Brain pericyte (primary cell): ENCODE measurements at places on chromosomes 1 and 21.

- DNase-seq = no peak
Measured at GRCh38 chr1:101723415-101723814, 273.3 kb downstream of the OLFM3 start.

DNA sequence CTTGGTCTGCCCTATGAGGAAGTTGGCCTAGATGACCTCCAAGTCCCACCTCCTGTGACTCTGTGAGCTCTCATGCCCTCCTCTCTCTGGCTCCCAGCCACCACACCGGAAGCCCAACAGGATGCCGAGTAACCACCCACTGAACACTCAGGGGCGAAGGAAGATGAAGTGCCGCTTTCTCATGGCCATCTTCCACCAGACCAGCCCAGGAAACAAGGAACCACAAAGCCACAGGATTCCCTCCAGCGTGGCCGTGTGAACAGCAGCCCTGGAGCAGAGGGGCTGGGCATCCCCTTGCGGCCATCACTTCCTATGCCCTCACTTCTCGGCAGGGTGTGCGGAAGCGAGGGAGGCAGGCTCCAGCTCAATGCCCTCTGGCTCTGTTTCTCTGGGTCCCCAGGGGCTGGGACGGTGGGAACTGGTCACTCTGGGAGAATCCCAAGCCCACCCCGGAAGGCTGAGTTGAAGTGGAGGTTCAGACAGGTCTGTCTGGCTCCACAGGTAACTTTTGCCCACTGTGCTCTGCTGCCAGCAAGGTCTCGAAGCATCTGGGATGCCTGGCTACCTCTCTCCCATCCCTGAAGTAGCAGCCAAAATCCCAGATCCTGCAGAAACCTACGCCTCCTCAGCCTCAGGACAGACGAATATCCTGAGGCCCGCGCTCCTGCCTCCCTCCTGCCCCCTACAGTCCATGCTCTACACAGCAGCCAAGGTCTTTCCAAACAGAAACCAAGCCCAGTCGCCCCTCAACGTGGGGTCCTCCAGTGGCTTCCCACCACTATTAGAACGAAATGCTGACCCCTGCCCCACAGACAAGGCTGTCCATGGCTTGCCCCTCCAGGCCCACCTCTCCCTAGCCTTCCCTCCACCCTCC is 44.2 kb upstream of the ECE1 start:
- peak; percentile 86 for DNase-seq

- DNase-seq = no peak
Measured at GRCh38 chr1:3125078-3125477, 56.1 kb downstream of the PRDM16 start.

DNA sequence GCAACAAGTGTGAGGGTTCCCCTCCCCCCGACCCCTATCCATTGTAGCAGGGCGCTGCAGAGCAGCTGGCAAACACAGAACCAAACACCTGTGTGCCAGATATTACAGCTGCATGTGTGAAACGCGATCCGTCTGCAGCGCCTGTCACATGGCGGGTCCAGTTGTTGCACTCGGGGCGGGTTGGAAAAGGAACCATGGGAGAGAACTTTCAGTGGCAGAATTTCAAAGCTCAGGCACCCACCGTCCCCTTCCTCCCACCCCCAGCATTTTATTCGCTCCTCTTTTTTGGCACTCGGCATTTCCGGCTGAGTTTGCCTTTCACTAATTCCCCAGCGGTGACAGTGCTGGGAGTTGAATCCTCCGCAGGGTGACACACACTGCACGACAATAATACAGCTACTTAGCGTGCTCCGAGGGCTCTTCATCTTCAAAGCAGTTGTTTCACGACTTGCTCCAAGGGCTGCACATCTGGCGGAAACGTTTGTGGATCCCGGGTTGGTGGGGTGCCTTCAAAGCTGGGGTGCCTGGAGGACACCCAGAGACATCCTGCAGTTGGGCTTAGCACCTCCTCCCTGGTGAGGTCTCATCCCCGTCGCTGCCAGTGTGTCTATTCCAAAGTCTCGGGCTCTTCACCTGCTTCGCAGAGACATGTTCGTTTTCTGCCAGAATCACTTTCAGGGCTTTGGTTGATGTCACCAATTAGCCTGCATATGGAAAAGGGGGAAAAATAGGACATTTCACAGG is 180.7 kb downstream of the ZBTB18 start:
- DNase-seq = no peak

- DNase-seq = no peak
Measured at GRCh38 chr1:15028616-15029015, 124.9 kb upstream of the TMEM51 start.

- no peak for DNase-seq
Measured at GRCh38 chr1:55212349-55213150, 2.6 kb downstream of the USP24 start.

DNA sequence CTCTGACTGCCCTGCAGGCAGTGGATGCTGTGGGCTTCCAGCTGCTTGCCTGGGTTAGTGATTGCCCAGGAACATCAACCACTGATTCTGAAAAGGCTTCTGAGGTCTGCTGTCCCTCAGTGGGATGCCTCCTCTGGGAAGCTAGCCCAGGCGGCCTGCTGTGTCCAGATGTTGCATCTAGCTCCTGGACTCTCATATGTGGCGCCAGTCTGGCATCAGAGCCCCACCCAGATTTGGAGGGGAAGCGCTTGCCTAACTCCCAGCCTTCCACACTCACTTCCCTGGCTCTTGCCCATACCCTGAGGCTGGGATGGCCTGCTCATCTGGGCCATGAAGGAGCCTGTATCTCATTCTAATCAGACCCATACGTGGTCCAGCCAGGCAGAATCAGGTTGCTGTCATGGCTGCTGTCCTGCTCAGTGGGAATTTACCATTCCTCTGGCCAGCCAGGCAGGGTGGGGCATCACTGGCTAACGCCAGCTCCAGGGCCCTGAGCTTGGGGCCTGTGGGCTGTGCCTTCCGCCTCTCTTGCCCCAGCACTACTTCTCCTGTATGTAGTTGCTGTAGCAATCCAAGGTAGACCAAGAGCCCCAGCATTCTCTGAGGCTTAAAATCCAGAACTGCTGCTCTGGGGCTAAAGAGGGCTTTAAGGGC is 4.1 kb downstream of the CSF1 start:
- peak; percentile 56 for DNase-seq

GRCh38 chr1:69862906-69863305 is 295.2 kb downstream of the LRRC7 start:
- no peak for DNase-seq

DNA sequence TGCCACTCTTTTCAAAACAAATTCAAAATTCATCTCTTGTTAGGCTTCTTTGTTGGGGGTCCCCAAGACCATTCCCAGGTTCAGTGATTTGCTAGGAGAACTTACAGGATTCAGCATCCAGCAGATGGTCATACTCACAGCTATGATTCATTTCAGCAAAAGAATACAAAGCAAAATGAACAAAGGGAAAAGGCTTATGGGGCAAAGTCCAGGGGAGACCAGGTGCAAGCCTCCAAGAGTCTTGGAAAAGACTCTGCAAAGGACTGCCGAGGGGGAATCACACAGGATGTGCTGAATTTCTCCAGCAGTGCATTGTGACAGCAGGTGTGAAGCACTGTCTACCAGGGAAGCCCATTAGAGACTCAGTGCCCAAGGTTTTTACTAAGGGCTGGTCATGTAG is 7.3 kb downstream of the TRAF5 start:
- DNase-seq = no peak

GRCh38 chr1:76802094-76802493 is 65.2 kb upstream of the ST6GALNAC5 start:
- no peak for DNase-seq

DNA sequence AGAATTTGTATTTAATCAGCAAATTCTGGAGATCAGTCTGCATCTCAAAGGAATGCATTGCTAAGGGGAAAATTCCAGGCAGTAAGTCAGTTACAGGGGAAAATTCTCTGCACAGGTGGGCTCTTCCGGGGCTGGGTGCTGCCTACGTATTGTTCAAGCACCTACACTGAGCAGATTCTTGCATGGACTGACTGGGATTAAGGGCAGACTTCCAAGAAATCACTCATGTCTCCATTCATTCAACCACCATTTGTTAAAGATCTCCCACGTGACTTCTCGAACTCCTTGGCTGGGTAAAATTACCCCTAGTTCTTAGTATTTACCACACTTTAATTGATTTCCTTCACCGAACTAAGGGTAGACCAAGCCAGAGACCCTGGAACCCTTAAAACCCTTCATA is 28.2 kb upstream of the KCNE1 start:
- no peak for DNase-seq

DNA sequence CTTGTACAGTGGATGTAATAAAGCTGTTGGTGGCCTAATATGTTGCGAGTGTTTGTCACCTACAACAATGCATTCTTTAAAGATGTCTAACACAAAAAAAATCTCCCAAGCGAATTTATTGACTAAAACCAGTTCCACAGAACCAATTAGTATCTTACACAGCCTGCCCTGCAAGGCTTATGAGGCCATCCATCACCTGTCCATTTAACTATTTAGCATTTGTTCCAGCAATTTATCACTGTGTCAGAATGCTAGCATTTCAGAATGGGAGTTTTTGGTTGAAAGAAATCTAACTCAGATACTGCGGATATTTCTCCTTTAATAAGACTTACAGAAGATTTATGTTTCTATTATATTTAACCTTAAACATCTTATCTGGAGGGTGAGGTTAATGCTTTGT is 831.1 kb upstream of the PRMT6 start:
- DNase-seq = no peak

DNA sequence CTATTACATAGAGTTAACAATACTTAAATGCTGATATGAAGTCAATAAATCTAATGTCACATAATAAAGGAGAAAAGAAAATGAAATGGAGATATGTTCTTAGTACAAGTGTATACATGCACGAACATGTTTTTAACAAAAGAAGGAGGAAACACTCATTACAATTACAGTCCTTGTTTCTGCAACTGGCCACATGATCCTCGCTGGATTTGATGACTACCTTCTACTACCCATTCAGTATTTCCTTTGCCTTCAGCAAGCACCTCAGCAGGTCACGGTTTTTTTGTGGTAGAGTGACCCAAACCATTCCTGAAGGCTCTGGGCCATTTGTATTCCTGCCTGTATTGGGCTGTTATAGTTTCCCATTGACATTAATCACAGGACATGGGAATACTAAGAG is 172.8 kb upstream of the CXADR start:
- no peak for DNase-seq

DNA sequence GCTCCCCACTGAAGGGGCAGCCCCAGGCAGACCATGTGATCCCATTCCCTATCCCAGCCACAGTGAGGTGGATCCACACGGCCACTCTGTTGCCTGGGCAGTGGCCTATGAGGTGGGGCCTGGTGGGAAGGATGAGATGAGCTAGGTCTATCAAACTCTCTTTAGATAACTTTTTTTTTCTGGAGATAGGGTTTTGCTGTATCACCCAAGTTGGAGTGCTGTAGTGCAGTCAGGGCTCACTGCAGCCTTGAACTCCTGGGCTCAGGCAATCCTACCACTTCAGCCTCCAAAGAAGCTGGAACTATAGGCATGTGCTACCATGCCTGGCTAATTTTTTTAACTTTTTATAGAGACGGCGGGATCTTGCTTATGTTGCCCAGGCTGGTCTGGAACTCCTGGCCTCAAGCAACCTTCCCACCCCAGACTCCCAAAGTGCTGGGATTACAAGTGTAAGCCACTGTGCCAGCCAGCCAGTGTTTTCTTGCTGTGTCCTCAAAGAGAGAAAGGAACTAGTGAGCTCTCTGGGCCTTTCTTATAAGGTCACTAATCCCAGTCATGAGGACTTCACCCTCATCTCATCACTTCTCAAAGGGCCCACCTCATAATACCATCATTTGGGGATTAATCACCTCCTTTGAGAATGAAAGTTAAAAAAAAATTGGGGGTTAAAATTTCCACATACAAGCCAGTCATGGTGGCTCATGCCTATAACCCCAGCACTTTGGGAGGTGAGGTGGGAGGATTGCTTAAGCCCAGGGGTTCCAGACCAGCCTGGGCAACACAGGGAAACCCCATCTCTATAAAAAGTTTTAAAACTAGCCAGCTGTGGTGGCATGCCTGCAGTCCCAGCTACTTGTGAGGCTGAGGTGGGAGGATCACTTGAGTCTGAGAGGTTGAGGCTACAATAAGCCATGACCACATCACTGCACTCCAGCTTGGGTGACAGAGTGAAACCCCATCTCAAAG is 36.6 kb downstream of the H3-3A start:
- no peak for DNase-seq

GRCh38 chr1:23544444-23545389 is 13.7 kb upstream of the E2F2 start:
- no peak for DNase-seq

- peak; percentile 95 for DNase-seq
Measured at GRCh38 chr1:162856260-162856659, 4.7 kb downstream of the CCDC190 start.

- DNase-seq = no peak
Measured at GRCh38 chr1:167084757-167085156, 5.4 kb downstream of the GPA33 start.
